ENCODE measurements at places on chromosomes 16 and 17.

- no peak for DNase-seq
These were observed 25.4 kb downstream of the MXRA7 start for GRCh38 chr17:76685366-76685765.

DNA sequence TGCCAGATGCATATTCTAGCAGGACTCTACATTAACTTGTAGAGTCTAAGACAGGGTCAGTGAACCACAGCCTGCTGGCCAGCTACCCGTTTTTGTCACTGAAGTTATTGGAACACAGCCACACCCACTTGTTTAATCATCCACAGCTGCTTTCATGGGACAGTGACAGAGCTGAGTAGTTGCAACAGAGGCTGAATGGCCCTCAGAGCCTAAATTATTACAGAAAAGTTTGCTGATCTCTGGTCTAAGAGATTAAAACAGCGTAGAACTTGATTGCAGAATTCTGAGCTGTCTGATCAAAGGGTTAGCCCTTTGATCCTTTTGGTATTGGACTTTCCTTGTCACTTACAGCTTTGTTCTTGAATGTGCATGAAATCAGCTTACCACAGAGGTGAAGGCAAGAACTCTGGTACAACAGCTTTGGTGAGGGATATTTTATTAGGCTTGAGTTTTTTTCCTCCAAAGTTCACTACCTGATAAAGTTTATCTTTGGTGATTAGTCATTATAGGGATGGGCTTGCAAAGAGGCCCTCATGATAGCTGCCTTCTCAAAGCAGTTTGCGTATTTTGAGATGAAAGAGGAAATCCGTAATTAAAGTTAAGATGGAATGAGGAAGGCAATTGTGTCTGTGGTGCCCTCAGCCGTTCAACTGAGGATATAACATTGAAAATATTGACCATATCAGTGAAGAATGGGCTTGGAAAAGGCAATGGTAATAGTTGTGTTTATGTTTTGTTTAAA, 23.6 kb downstream of the ALDH3A2 start:
- no peak for DNase-seq

GRCh38 chr17:73998249-73998648, 205.2 kb upstream of the RPL38 start:
- DNase-seq = no peak

DNA sequence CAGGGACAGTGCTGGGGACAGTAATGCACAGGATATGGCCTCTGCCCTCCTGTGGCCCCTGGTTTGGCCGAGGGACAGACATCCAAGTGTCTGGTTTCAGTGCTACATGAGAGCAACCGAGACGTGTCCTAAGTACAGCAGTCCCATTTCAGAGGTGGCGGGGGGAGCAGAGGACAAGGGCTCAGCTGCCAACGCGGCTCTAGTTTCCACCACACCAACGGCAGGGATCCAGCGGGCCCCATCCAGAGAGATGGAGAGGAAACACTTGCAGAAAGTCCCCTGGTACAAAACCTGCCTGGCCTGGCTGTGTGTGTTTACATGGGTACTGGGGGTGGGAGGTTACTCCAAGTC, 125.8 kb upstream of the SMURF2 start:
- no peak for DNase-seq

GRCh38 chr17:75439287-75439686, 17.1 kb upstream of the TMEM94 start:
- no peak for DNase-seq

- DNase-seq = no peak
These were observed 163.5 kb upstream of the CDH11 start for GRCh38 chr16:65285128-65286048.

- DNase-seq = peak; percentile 18
These were observed at the start of gene ERBB2 for GRCh38 chr17:39699818-39700147. TSS of gene ERBB2 (plus strand) at chr17:39700064. CDS start at chr17:39700239, 175 bp downstream.

- DNase-seq = no peak
These were observed 119.8 kb upstream of the CDC42EP4 start for GRCh38 chr17:73431401-73432205.

DNA sequence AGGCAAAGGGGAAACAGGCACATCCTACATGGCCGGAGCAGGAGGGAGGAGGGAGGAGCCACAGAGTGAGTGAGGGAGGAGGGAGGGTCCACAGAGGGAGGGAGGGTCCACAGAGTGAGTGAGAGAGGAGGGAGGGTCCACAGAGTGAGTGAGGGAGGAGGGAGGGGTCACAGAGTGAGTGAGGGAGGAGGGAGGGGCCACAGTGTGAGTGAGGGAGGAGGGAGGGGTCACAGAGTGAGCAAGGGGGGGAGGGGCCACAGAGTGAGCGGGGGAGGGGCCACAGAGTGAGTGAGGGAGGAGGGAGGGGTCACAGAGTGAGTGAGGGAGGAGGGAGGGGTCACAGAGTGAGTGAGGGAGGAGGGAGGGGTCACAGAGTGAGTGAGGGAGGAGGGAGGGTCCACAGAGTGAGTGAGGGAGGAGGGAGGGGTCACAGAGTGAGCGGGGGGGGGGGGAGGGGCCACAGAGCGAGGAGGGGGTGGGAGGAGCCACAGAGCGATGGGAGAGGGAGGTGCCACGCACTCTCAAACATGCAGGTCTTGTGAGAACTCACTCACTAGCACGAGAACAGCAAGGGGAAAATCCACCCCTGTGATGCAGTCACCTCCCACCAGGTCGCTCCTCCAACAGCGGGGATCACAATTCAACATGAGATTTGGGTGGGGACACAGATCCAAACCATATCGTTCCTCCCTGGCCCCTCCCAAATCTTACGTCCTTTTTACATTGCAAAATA, 24.3 kb upstream of the CDH15 start:
- DNase-seq = no peak

- no peak for DNase-seq
These were observed 130.7 kb upstream of the NLRP1 start for GRCh38 chr17:5714993-5715392.

DNA sequence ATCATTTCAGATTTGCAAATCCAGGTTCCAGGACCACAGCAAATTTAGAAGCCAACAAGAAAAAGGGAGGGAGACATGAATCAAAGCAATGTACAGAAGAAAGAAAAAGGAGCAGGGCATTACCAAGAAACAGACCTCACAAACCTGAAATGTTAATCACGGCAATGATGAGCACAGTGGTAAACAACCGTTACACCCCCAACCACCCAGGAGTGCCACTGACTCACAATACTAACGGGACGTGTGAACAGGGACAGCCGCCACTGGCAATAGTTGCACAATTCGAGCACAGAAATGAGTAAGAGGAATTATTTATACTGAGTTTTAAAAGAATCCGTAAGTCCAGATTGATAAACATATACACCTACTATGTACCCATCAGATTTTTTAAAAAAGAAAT, 13.8 kb downstream of the USP22 start:
- DNase-seq = peak; percentile 9

GRCh38 chr16:65727534-65728137, 605.8 kb upstream of the CDH11 start:
- no peak for DNase-seq

DNA sequence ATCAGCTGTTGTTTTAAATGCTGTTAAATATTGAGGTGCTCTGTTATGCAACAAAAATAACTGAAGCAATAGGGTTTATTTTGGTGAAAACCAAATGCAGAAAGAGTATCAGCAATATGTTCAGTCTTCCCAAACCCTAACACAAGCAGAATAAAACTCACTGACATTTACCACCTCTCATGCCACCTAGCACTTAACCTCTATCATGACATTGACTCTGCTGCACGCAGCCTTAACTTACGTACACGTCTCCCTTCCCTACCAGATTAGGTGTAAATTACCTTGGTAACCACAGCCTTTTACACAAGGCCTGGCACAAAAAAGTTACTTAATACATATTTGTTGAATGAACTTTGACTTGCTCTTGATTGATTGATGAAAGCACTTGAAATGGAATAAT, 9.9 kb upstream of the AKAP1 start:
- no peak for DNase-seq

- DNase-seq = no peak
These were observed 68.9 kb upstream of the MSI2 start for GRCh38 chr17:57187391-57187790.

DNA sequence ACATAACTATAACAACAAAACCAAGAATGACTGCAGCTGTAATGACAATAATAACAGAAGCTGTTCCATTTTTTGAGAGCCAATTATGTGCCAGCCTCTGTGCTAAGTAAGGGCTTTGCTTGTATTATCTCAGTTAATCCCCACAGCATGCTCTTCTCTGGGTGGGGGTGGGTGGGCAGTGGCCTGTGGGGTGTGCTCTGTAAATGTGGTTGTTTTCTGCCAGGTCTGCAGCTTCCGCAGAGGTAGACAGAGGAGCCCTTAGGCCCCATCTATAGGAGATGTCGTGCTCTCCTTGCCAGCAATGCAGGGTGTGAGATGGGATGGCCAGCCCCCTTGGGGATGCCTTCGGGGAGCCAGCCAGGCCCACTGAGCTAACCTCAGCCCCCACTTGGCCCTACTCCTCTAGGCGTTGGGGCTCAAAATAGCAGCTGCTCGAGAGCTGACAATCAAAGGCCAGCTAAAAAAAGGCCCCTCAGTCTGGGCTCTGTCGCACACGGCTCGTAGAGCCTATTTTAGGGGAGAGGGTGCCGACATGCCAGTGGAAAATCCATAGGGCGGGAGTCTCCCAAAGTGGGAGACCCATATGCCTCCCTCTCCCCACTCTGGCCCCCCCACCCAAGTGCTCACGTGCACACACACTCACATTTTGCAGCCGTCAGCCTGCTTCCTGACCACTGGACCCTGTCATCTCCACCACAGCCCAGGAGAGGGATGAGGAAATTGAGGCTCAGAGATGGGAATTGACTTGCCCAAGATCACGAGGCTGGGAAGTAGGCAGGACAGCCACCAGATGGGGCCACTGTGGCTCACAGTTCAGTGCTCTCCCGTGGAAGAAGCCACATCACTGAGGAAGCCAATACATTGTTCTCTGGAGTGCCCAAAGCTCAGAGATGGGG, 15.8 kb downstream of the CDH16 start:
- no peak for DNase-seq

GRCh38 chr16:21654466-21654865, 2.1 kb upstream of the IGSF6 start:
- no peak for DNase-seq

- DNase-seq = no peak
These were observed 306.5 kb upstream of the ZFHX3 start for GRCh38 chr16:73354434-73354833.

- no peak for DNase-seq
These were observed 43.4 kb downstream of the NEUROD2 start for GRCh38 chr17:39564211-39564848.

GRCh38 chr17:37488009-37488604, 1.6 kb upstream of the DUSP14 start:
- peak; percentile 66 for DNase-seq

DNA sequence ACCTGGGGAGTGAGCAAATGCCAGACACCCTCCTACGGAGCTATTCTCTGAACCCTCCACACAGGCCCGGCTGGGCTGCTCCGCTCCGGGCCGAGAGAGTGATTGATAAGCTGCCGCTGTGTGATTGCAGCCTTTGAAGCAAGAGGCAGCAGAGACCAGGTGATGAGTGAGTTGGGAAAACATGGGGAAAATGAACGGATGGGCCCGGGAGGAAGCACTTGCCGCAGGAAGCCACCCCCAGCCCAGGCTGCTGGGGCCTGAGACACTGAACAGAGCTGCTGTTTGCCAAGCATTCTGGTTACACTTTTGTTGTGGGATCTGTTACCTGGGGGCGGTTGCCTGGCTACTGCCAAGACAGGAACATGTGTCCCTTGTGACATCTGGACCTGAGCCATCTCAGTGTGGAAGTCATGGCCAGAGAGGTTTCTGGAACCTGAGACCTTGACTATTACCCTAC, 46.4 kb upstream of the KLHDC4 start:
- no peak for DNase-seq

DNA sequence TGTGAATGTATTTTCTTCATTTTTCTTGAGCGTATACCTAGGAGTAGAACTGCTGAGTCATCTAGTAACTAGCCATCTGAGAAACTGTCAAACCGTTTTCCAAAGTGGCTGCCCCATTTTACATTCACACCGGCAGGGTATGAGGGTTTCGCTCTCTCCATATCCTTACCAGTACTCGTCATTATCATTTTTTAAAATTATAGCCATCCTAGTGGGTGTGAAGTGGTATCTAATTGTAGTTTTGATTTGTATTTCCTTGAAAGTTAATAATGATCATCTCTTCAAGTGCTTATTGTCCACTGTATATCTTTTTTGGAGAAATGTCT, 6.0 kb downstream of the RNF157 start:
- no peak for DNase-seq

DNA sequence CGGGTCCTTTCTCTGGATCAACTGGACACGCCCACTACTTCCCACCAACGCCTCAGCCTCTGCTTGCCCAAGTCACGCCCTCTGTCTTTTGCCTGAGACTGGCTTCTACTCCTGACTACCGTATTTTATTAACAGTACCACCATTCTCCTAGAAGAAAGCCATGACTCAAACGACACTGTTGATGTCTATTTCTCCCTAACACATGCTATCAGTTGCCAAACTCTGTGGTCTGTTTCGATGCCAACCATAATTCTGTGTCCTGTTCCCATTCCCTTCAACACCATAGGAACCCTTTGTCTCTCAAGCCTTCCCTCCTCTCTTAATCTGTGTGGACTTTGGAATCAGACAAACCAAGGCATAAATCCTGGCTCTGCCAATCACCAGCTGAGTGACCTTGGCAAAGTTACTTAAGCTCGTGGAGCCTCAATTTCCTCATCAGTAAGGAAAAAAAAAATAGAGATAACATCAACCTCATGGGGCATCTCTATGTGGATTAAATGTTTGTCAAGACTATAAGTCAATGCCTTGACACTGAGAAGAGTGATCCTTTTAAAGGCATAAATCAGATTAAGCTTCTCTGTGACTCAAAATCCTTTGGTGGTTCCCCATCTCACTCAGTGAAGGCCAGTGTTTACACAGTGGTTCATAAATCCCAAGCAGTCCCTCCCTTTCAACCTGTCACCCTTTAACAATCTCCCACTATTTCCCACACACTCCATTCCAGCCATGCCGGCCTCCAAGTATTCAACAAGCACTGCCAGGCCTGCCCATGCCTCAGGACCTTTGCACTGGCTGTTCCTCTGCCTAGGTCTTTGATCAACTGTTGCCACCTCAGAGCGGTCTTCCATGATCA, 45.6 kb downstream of the ERN1 start:
- no peak for DNase-seq

GRCh38 chr16:86018487-86018886, 119.5 kb downstream of the IRF8 start:
- no peak for DNase-seq

GRCh38 chr16:8576141-8577004, 13.9 kb downstream of the TMEM114 start:
- DNase-seq = no peak

DNA sequence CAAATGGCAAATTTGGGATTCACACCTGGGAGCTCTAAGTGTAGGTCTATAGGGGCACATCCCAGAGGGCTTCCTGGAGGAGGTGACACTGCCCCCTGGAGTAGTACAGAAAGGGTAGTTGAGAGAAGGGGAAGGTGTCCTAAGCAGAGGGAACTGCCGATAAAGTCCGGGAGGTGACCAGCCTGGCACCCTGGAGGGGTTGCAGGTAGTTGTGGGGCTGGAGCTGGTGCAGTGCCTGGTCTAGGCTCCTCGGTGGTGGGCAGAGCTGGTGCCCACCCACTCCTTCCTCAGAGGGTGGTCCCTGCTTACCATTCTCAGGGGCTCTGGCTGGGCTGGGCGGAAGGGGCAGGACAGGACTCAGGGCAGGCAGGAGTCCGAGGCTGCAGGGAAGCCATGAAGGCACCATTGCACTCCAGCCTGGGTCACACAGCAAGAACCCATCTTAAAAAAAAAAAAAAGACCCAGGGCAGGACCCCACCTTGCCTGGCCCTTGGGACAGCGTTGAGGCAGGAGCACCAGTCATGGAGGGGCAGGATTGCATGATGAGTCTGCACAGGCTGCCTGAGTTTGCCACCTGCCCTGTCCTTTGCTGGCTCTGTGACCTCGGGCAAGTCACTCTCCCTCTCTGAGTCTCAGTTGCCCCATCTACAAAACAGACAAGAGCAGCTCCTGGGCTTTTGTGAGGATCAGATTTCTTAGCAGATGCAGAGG, 43.8 kb downstream of the LAT start:
- DNase-seq = no peak

All from T1000 (cell line).